Stimulated activated CD8-positive, alpha-beta memory T cell treated with anti-CD3 and anti-CD28 coated beads, Interleukin-2, amount 100 ng/mL, for 1 hour (primary cell): ENCODE measurements at places on chromosomes 3 and 15.

DNA sequence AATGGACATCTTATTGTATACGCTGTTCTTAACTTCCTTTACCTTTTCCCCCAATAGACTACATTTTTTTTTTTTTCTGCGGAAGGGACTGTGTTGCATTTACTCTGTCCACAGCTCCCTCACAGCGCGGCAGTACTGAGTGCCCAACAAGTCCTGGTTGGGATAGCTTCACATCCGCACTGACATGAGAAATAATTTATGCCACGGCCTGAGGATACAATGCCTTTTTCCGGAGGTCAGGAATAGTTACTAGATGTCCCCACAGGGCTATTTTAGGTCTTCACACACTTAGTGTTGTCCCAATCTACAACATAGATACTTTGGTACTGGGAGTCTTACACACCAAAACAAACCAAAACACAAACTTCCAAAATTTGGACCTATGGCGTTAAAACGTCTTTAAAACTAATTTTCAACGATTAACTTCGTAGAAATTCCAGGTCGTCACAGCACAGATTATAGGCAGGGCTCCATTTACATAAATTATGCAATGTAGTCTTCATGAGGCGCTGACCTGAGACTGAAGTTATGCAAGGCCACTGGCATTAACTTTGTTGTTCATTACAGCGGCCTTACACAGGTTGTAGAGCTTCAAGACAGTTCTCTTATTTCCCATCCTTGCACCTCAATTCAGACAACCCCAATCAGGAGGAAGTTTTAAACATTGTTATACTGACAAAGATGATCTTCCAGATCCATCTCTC is 989 bp upstream of the PPIB start:
- no peak for DNase-seq

GRCh38 chr15:49075881-49076280 is 29.6 kb upstream of the SECISBP2L start:
- no peak for DNase-seq

GRCh38 chr3:66812136-66812535 is 186.0 kb upstream of the KBTBD8 start:
- no peak for DNase-seq

DNA sequence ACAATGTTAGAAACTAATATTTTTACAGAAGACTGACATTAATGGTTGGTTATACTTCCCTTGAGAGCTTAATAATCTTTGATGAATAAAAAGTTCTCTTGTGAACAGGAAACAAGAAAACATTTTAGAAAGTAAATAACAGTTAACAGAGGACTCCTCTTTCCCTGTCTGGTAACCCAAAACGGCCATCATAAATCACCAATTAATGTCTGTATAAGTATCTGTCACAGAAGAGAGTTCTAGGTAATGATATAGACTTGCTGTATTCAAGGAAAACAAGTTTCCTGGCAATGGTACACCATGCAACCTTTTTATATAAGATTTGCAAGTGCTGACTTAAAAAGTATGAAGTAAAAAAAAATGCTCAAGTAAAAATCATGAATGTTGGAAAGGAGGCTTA is 426.7 kb downstream of the SOX2 start:
- no peak for DNase-seq

- DNase-seq = no peak
Observed at GRCh38 chr3:126127452-126127851, 43.5 kb upstream of the SLC41A3 start.

DNA sequence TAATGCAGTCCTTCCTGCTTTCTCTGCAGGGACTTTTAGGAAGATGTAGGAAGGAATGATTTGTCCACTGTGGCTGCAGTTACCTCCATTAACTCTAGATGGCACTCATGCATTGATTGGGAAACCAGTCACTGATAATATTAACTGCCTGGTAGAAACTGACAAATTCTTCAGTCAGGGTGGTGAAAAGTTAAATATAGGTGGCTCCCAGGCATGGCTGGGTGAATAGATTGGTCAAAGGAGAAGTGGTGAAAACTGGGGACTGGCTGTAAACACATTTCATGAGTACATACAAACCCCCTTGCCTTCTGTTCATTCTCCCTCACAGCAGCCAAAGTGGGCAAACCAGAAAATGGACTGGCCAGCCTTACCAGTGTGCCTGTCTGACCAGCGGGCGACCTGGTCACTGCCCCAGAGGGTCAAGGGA is 333.4 kb downstream of the THSD4 start:
- no peak for DNase-seq

- DNase-seq = no peak
Observed at GRCh38 chr3:126854666-126855065, 128.2 kb upstream of the PLXNA1 start.

DNA sequence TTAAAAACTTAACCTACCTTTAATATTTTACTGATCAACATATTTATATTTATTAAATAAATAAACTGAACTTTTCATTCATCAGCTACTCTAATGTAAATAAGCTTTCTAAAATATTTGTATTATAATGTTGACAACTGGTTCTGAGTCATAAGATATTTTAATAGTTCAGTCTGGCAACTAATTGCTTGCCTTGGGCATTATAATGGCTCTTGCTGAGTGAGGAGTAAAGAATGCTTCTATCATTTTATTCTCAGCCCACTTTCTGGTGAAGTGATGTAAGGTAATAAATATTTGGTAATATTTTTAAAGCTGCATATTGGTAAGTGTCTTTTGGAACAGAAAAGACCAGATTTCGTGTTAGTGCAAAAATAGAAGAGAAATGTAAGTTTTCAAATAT is 81.5 kb downstream of the DIPK2A start:
- DNase-seq = no peak

DNA sequence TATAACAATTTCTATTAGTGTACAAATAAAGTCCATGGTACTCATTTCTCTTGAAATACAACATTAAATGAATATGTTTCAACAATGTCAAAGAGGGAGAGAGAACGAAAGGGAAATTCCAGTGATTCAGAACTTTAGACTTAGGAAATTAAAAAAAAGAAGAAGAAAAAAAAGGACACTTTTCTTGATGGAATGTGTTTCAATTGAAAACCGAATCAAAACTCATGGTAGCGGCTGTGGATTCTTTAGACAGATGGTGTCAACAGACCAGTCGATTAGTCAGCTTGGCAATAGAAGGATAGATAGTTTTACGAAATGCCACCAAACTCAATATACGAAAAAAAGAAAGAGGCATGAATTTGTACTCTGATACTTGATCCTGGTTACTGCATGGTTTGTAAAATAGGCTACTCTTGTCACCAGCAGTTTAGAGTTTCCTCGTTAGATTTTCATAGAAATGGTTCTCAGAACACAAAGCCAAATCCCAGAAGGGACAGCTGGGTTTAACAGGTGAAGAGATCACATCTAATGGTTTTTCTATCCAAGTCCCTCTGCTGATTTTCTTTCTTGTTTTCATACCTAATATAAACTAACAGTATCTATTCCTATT is 793.5 kb downstream of the ROBO1 start:
- DNase-seq = no peak

DNA sequence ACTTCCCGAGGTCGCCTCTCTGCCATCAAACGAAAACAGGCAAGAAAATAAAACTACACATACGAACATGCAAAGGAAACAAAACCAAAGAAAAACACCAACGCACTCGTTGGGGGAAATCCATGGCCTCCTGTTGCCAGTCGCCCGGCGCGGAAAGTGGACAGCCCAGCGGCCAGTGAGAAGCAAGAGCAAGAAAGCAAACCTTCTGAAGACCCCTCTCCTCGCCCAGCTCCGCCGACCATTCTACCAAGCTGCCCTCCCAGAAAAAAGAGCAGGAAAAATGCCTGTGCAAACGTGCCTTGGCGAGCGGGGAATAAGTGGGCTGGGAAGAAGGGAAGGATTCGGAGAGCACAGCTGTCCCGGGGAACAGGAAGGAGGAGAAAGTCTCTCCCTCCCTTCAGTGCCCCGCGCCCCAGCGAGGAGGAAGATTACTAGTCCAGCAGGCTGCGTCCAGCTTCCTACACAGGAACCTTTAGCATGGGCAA is 802 bp upstream of the NECTIN3 start:
- DNase-seq = no peak

DNA sequence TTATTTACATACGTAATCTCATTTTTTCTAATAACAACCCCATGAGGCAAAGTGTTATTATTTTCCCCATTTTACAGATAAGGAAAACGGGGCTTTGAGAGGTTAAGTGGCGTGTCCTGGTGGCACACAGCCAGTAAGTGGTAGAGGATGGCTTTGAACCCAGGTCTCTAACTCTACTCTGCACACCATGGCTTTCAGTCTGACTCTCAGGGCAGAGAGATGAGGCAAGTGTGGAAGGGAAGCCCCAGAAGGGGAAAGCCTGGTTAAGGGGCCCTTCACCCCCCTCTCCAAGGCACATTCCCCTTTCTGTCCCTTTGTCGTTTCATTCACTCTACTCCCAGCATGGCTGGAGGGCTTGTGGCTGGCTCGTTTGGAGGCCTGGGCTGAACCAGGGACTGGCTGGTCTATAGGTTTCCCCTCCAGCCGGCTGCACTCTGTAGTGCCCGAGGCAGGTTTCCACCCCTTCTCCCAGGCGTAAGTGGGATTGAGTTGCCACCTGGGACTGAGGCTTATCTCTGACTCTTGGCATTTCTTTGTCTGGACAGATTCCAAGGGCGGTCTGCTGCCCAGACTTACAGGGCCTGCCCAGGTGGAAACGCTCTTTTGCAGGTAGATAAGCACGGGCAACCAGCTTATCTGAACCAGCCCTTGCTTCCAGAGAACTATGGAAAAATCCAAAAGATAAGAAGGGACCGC is 12.1 kb downstream of the SEMA4B start:
- DNase-seq = no peak

- DNase-seq = no peak
Observed at GRCh38 chr15:33094336-33094735, 100.2 kb downstream of the FMN1 start.

- DNase-seq = no peak
Observed at GRCh38 chr3:64349551-64349950, 124.3 kb upstream of the PRICKLE2 start.

GRCh38 chr3:171049861-171050444 is 23.4 kb upstream of the SLC2A2 start:
- DNase-seq = no peak

DNA sequence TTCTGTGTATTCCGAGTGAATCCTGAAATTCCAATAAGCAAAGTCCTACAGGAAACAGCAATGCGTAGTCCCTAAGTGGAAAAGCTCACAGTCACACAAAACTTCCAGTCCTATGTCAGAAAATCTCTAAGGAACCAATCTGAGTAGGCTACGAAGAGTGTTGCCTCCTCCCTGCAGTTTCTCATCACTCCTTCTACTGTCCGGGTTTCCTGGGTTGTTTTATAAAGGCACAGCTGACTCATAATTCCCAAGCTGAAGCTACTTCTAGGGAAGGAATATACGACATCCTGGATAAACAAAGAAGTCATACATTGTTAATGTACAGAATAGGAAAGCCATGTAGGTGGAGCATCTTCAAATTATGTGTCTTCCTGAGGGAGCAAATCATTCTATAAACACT is 65.7 kb upstream of the RGMA start:
- no peak for DNase-seq

DNA sequence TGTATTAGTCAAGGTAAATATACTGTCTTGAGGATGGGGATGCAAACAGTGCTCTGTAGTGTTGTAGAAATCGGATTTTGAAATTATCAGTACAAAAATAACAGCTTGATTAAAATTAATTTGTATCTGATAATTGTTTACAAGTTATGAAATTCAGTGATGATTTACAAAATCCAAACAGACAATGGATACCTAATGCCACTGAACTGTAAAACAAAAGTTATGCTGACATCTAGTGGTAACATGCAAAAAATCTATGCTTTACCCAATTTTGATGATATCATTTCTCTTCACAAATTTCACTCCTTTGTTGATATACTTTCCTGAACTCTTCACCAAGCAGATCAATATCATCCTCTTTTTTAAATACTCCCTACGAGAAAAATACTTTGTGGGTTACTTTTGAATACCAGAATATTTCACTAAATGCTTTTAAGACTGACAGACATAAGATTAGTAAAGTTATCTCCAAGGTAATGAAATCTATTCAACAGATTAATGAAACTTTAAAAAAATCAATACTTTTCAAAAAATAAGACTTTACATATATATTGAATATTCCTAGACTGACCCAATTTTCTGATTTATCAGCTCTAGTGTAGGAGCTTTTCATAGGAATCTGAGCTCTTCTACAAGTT is 36.0 kb downstream of the MNS1 start:
- no peak for DNase-seq

DNA sequence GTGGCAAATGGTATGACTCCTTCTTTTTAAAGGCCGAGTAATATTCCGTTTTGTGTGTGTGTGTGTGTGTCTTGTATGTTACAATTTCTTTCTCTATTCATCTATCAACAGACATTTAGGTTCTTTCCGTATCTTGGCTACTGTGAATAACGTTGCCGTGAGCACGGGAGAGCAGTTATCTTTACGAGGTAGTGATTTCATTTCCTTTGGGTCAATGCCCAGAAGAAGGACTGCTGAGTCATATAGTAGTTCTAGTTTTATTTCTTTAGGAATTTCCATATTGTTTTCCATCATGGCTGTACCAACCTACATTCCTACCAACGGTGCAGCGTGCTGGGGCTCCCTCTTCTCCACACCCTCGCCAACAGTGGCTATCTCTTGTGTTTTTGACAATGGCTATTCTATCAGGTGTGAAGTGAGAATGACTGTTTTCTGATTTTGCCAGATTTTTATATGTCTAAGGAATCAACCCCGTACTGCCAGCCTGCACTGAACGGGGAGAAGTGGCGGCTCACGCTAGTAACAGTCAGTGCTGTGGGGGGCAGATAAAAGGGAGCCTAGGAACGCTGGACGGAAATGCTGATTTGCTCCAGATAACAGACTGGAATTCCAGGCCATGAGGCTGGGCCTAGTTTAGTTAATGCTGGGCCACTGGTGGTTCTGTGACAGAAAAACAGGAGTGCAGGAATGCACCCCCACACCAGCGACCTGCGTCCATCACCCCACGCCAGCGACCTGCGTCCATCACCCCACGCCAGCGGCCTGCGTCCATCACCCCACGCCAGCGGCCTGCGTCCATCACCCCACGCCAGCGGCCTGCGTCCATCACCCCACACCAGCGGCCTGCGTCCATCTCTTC is 168.1 kb downstream of the XXYLT1 start:
- DNase-seq = no peak

- no peak for DNase-seq
Observed at GRCh38 chr3:59821274-59821673, 771.4 kb upstream of the CFAP20DC start.

DNA sequence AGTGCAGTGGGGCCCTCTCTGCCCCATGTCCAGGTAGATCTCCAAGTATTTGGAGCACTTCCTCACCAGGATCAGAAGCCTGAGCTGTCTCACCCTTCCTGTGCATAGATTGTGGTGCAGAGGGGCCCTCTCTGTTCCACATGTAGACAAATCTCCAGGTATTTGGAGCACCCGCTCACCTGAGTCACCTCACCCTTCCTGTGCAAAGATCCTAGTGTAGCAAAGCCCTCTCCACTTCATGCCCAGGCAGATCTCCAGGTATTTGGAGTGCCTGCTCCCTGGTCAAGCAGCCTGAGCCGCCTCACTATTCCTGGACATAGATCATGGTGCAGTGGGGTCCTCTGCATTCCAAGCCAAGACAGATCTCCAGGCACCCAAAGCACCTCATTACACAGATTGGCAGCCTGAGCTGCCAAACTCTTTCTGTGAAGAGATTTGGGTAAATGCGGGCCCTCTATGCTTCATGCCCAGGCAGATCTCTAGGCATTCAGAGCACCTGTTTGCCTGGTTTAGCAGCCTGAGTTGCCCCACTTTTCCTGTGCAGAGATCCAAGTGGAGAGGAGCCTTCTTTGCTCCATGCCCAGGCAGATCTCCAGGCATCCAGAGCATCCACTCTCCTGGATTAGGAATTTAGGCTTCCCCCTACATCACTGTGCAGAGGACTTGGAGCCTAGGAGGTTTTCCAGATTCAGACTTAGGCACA is 249.8 kb downstream of the AGBL1 start:
- no peak for DNase-seq
